ENCODE measurements at places on chromosomes 3 and 15. TPM values are rescaled to one million over a fixed set of nuclear protein-coding genes. Genes with fewer than 3 reads are reported as not detected.
A peak's percentile ranks its signal among the peaks of the same experiment; 100 is the strongest.

Gene NDN
- not detected for total RNA-seq

Gene PLSCR5
- not detected for total RNA-seq

Gene NIT2
- 63.1 TPM for total RNA-seq

Gene EAF2
- 2.8 TPM for total RNA-seq

Gene RARB
- total RNA-seq = not detected

Gene IREB2
- total RNA-seq = 6.5 TPM

Gene CTSH
- total RNA-seq = 136 TPM

Gene SNTN
- not detected for total RNA-seq

Gene TEX55
- 0.33 TPM for total RNA-seq

Gene KCNMB2
- not detected for total RNA-seq

DNA sequence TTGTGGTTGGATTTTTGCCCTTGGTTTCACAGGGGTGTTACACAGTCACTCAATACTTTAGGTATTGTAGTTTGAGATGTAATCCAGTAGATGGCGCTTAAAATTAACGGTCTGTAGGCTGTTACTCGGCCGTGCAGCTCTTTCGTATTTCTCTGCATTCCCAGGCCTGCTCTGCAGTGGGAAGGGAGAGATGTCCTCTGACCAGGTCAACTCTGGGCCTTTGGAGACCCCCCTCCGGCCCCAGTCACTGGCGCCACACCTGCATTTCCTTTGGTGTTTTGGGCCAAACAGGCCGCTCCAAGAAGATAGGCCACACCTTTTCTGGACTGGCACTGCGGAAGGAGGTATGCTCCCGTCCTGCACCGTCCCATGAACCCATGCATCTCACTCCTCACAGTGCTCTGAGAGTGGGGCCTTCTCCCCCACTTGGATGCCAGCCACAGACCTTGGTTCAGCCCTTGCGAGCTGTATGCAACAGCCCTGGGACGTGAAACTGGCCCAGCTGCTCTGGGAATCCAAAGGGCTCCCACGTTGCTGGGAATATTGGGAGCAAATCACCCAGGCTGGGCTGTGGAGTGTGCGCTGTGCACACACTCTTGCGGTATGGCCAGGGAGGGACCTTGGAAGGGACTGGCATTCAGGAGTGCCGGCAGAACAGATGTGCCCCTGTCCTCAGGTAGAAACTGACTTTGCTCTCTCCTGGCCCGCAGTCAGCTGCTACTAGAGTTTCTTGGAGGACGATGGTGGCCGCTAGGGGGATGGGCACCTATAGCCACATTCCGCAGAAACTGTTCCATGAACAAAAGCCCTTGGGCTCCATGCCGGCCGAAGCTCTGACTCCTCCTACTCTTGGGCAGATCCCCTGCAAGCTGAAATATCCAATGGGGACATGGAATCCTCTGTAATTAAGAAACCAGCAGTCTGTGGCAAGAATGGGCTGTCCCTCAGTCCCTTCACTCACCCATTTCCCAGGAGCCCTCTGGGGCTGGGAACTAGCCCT is 410.5 kb upstream of the CADM2 start:
- peak; percentile 66 for DNase-seq

DNA sequence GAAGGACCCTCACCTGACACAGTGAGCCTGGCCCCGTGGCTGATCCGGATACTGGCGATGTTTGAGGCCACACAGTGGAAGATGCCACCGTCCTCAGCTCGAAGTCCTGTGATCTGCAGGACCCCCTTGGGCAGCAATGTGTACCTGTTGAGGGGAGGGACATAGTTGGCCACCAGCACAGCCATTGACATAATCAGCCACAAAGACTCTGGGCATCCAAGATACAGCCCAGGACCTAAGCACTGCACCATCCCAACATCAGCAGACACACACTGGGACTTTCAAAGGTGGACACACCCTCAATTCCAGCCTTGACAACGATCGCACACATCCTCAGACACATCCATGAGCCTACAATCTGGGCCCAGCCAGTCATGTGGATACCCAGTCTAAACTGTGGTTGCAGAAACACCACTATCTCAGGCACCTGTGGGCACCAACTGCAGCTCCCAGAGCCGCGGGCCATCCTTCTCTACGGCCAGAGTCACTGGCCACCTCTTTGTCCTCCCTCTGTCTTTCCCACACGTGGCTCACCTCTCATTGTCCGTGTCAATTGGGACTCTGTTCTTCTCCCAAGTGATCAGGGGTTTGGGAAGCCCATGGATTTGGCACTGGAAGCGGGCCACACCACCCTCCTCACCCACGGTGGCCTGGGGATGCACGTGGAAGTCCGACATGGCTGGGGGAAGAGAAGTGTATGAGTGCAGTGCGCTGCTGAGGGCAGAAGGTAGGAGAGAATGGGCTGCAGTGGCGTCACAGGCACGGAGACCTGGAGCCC is 31.0 kb downstream of the RNU5B-1 start:
- DNase-seq = no peak

DNA sequence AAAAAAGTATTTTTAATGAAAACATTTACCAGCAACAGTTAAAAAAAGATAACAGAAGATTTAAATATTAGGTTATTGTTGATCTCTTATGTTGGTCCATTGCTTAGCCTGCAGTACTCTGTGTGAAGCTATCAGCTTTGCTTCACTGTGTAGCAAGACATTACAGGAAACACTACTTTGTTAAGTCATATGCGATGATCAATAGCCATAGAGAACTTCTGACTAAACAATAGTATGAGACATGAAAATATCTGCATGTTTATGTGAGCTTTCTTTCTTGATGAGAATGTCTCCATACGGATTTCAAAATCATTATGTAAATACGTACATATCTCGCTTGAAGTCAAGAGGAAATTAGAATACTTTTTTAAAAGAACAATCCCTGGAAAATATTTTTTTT is 27.0 kb upstream of the CAPN3 start:
- no peak for DNase-seq

GRCh38 chr15:73839699-73840377 is 33.5 kb upstream of the TBC1D21 start:
- no peak for DNase-seq

DNA sequence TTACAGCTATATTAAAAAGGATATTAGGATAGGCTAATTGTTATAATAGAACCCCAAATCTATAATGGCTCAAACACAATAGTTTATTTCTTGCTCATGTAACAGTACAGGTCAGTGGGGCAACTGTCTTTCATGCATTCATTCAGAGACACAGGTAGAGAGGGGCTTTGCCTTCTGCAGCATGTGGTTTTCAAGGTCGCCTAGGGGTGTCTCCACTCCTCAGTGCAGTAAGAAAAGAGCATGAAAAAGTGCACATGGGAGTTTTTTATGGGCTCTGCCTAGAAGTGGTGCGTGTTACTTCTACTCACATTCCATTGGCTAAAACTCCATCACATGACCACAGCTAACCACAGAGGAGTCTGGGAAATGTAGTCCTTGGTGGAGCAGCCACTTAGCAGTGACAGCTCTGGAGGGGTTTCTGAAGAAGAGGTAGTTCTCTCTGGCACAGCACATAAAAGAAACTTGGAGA is 1.8 kb downstream of the ZBTB38 start:
- DNase-seq = peak; percentile 76

DNA sequence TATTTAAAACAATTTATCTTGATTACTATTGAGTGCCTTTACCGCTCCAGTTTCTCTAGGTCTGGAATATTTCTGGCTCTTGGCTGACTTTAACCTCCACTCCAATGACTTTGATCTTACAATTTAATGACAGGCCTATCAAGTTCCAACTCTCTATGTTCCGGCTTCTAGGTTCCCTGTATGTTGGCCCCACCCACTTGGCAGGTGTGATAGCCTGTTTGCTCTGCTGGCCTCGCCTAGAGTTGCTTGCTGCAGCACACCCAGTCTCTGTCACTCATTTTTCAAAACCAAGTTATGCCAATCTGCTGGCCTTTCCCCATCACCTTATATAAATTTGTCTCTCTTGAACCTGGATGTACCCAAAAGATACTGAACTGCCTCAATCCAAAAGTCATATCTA is 428.0 kb downstream of the ROBO1 start:
- DNase-seq = no peak

- no peak for DNase-seq
These were observed 114.5 kb downstream of the FMN1 start for GRCh38 chr15:33080006-33080405.

GRCh38 chr15:36671017-36671416 is 91.6 kb downstream of the CDIN1 start:
- no peak for DNase-seq

- DNase-seq = peak; percentile 24
These were observed 113.7 kb downstream of the ATG7 start for GRCh38 chr3:11385891-11386290.

- DNase-seq = no peak
These were observed 309.2 kb downstream of the PDCD6IP start for GRCh38 chr3:34107669-34108068.

GRCh38 chr3:45486926-45487325 is 98.5 kb downstream of the LARS2 start:
- DNase-seq = peak; percentile 27

DNA sequence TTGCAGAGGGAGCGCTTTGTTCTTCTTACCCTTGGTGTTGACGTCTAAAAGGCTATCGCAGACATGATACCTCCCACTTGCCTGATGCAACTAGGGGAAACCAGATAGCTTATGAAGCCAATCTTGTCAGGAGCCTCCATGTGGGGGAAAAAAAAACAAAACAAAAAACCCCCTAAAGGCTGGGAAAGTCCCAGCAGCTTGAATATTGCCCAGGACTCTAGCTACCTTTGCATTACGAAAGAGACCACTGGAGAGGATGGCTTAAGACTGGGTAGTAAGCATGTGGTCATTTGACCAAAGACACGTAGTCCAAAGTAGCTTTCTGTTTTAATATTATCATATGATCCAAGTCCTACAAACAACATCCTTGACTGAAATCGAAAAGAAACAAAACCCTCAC is 120.7 kb upstream of the WNT5A start:
- no peak for DNase-seq

- no peak for DNase-seq
These were observed 357.0 kb downstream of the SQOR start for GRCh38 chr15:45991863-45992262.

GRCh38 chr15:52256366-52256765 is 39.2 kb downstream of the MYO5C start:
- DNase-seq = peak; percentile 80

DNA sequence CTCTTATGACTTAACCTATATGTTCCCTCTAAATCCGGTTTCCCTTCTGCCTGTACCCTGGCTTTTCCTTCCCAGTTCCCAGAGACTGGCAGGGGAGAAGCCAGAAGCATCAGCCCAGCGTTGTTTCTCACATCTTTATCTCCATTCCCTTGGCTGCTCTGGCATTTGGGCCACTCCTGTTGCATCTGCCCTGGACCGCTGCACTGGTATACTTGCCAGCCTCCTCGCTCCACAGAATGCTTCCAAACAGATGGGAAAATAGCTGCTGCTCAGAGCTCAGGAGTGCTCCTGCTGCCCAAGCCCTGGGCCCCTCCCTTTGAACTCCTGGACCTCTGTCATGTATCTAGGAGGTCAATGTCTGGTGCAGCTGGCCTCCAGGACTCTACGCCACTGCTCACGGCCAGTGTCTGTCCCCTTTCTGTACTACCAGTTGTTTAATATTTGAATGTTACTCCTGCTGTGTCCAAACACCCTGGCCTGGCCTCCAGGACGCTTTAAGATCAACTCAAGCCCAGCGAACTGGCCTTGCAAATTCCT is 6.8 kb downstream of the SPINT1 start:
- no peak for DNase-seq

DNA sequence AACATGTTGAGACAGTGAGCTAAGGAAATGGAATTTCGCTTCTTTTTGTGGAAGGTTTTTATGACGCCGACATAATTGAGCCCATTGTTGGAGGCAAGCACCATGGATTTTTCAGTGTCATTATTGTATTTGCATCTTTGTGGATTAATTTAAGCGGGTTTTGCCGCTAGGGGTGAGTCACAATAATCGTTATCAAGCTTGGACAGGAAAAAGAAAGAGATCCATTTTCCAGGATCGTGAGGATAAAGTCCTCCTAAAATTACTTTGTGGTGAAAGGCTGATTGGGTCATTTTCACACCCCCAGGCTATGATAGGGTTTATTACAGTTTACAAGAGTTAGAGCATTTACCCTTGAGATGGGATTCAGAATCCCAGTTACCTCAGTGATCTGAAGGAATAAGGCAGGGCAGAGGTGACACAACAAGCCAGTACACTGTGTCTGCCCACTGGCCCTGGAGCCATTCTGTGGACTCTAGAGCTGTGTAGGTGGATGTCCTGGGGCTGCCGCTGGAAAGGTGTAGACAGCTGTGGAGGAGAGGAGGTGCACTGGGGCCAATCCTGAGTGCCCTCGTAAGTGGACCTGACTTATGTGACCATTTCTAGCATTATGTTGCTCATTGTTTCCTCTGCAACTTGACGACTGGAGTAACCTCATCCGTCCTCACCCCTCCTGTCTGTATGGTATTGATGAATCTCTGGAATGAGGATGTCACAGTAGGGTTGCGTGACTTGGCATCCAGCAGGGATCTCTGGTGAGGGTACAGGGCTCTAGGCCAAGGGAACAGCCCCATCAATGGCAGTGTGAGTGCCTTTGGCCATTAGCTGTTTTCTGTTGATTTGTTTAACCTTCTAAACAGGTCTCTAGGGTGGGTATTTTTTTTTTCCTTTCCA is 370.1 kb downstream of the LRTM1 start:
- DNase-seq = no peak

GRCh38 chr3:129606636-129607390 is at the start of gene PLXND1:
Gene PLXND1, minus strand, starts transcription at chr3:129606676. Its CDS starts 37 bp downstream, at chr3:129606639.
- peak; percentile 38 for DNase-seq

GRCh38 chr3:53646723-53647122 is 152.3 kb downstream of the CACNA1D start:
- DNase-seq = no peak

- DNase-seq = no peak
These were observed 27.0 kb upstream of the MUC4 start for GRCh38 chr3:195838714-195839113.

DNA sequence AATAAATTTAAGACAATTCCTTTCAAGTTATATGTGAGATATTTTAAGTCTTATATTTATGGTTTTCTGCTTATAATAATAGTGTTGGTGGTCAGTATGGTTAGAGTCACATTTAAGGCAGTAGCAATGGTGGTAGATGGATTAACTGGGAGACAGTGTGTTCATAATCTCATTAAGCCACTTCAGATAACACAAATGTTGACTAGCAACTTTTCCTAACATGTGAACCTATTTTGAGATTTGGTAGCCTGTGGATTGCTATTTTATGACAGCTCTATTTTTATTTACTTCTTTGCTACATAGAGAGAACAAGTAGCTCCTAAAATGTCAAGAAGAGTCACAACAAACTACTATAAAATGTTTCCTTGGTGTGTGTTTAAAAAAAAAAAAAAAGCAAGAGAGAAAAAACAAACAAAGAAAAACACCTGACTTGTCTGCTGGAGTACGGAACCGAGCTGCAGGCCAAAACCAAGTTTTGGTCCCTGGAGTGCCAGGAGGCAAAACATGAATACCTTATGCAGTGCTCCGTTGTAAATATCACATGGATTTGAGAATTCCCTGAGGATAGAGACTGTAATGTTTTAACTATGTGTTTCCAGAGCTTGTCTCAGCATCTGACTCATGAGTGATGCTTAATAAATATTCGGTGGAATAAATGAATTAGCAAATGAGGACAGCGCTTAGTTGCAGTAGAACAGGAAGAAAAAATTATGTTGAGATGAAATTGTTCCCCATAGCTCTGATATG is 457.1 kb upstream of the ROBO2 start:
- DNase-seq = peak; percentile 6
